Gastrocnemius medialis (tissue), 4 donors: ENCODE measurements at places on chromosomes 3 and 15. TPM values are rescaled to one million over a fixed set of nuclear protein-coding genes. Genes with fewer than 3 reads are reported as not detected.

DNA sequence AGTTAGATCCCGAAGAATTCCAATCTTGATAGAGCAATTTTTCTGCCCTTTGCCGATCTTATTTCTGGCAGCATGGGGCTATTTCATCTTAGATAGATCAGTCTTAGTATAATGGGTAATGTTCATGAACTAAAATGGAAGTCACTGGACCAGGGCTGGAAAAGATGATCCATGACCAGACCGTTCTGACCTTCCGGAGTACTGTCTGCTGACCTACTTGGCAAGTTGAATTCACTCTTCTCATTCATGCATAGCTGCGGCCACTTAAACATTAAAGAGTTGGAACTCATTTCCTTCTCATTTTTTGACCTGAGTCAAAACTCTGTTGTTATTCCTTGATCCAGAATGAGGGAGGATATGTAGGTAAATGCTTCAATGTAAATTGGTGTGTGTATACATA, 32.5 kb downstream of the GMNC start:
- no peaks in the 10 kb centered on the region for H3K36me3 ChIP-seq
- no peak for DNase-seq
- H3K27me3 ChIP-seq = no peaks in the 10 kb centered on the region
- H3K4me3 ChIP-seq = no peak overlapping the region

DNA sequence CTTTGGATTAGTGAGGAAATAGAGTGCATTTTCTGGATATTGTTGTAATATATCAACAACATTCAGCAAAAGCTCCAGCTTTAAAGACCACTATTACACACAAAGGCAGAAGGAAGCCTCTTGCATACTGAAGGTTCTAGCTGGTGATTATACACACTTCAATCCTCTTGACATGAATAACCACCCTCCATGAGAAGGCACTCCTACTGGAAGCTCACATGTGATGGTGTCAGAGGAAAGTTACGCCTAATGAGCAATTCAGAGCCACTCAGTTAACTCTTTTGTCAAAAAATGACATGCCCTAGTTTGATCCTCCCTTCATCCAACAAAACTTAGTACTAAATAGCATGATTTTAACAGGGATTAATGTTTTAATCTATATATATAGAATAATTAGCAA, 124.6 kb upstream of the LYSMD4 start:
- no peak overlapping the region for H3K27ac ChIP-seq
- H3K36me3 ChIP-seq = no peaks in the 10 kb centered on the region
- no peaks in the 10 kb centered on the region for H3K27me3 ChIP-seq

GRCh38 chr3:151391720-151392119, 7.2 kb upstream of the P2RY12 start:
- DNase-seq = no peak
- no peaks in the 10 kb centered on the region for H3K4me1 ChIP-seq
- no peaks in the 10 kb centered on the region for H3K36me3 ChIP-seq
- no peak overlapping the region for H3K4me3 ChIP-seq
- no peak overlapping the region for H3K27ac ChIP-seq
- no peaks in the 10 kb centered on the region for H3K27me3 ChIP-seq

GRCh38 chr3:32288819-32289218, 50.3 kb downstream of the CMTM8 start:
- H3K4me1 ChIP-seq = no peaks in the 10 kb centered on the region
- H3K27ac ChIP-seq = no peak overlapping the region
- H3K36me3 ChIP-seq = no peaks in the 10 kb centered on the region
- no peak for DNase-seq

CCK gene
- not detected for total RNA-seq

GPR15 gene
- not detected for total RNA-seq

DNA sequence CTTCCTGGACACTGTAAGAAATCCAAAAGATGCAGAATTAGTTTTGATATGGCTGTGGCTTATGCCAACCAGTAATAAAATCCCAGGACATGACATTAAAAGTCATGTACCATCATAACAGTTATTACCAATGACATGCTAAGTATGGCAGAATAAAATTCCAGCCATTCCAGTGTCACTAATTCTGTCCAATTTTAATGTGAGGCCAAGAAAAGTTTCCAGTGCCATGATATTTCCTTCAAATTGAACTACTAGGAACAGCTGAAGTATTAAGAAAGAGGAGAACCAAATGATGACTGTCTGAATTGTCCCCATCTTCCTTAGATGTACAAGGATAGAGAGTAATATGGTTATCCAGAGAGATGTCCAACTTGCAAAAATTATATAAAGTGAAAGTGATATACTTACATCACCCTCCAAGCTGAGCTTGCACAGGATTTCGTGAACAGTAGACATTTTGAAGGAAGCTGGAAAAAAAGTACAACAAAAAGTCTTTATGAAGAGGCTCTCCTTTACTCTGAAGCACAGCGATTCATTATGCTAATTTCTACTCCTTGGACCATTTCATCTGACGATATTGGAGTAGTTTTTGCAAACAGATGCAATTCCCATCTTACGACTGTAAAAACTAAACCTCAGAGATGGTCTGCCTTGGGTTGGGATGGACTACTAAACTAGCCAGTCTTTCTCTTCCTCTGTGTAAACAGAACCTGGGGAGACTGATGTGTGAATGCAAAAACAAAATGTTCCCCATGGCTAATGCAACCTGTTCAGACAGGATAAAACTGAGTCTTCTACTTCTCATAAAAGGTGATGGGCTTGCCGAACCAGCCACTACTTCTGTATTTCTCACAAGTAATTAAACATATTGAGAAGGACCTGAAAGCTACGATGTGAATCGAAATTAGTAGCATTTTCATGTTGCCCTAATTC, 11.9 kb downstream of the ANXA2 start:
- H3K4me1 ChIP-seq = peaks cover 56% of the 10 kb centered on the region
- H3K27ac ChIP-seq = no peak overlapping the region
- H3K36me3 ChIP-seq = no peaks in the 10 kb centered on the region
- H3K27me3 ChIP-seq = no peaks in the 10 kb centered on the region
- DNase-seq = no peak

DNA sequence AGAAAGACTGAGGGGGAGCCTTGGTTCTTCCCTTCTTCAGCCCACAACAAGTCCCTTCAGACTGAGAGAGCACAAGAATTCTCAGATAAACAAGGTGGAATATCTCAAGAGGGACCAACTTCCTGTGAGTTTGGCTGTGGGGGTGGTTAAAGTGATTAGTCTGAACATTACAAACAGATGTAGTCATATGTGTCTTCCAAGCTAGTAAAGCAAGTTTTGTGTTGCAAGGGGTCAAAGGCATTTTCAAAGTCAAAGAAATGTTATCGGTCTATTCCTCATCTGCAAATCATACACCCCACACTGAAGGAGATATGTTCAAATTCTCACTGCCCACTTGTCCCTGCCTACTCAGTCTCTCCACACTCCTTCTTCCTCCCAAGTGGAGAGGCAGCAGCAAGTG, 242.5 kb downstream of the FAM43A start:
- peaks cover 25% of the 10 kb centered on the region for H3K4me1 ChIP-seq
- H3K27ac ChIP-seq = no peak overlapping the region
- DNase-seq = no peak

DNA sequence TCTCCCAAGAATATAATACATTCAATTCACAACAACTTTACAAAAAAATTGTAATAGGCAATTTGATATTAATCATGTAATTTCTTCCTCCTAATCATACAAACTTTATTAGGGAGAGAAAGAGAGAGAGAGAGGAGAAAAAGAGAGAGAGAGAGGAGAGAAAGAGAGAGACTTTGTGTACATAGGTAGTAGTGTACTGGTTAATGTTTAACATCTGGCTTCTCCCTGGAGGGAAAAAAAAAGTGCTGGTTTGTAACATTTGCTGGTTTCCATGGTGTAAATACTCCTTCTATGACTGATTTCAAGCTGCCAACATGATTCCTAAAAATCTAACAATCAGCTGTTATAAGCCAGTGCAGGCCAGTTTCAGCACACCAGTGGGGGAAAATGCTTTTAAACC, 98.0 kb upstream of the ARHGEF26 start:
- H3K27me3 ChIP-seq = no peaks in the 10 kb centered on the region
- no peaks in the 10 kb centered on the region for H3K36me3 ChIP-seq
- no peak overlapping the region for H3K27ac ChIP-seq
- H3K4me3 ChIP-seq = no peak overlapping the region
- no peaks in the 10 kb centered on the region for H3K4me1 ChIP-seq

- no peak for DNase-seq
- no peaks in the 10 kb centered on the region for H3K27me3 ChIP-seq
- no peaks in the 10 kb centered on the region for H3K36me3 ChIP-seq
- no peak overlapping the region for H3K27ac ChIP-seq
- H3K4me3 ChIP-seq = no peak overlapping the region
These were observed 231.3 kb downstream of the LPP start for GRCh38 chr3:188385295-188385694.

GRCh38 chr15:80491163-80491847, 87.1 kb downstream of the ARNT2 start:
- H3K4me3 ChIP-seq = no peak overlapping the region
- no peaks in the 10 kb centered on the region for H3K4me1 ChIP-seq
- H3K27me3 ChIP-seq = no peaks in the 10 kb centered on the region

DNA sequence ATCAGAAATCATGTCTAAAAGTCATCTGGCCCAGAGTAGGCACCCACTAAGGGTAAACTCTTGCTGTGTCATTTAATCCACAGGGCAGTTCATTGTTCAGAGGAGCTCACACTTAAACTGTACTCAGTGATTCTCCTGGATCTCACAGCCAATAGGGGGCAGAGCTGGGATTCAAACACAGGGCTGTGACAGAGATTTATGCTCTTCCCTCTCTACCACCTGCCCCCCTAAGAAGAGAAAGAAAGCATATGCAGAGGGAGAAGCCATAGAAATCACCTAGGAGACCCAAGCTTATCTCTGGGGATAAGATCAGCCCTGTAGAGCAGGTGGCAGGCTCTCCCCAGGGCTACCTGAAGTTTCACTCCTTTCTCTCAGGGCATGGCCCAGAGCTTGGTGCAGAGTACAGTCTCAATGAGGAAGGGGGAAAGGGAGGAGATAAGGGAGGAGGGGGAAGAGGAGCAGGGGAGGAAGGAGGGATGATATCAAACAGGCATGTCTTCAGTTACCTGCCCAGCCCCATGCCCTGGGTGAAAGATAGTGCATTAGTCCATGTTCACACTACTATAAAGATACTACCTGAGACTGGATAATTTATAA, 51.8 kb upstream of the ADPGK start:
- no peaks in the 10 kb centered on the region for H3K27me3 ChIP-seq
- H3K36me3 ChIP-seq = no peaks in the 10 kb centered on the region
- peak overlapping the region; percentile 86 for H3K27ac ChIP-seq
- peaks cover 57% of the 10 kb centered on the region for H3K4me1 ChIP-seq

SPTSSB gene
- total RNA-seq = not detected

SPINK8 gene
- not detected for total RNA-seq

KNL1 gene
- total RNA-seq = 0.10 TPM

- DNase-seq = peak; percentile 11
- no peak within 1 kb of the TSS for H3K4me3 ChIP-seq
- peaks cover 63% of the 10 kb centered on the region for H3K4me1 ChIP-seq
- H3K27me3 ChIP-seq = no peaks in the 10 kb centered on the region
- H3K36me3 ChIP-seq = no peaks in the 10 kb centered on the region
These were observed at the start of gene ST3GAL6 for GRCh38 chr3:98763076-98763475. TSS of gene ST3GAL6 (plus strand) at chr3:98763340. CDS start at chr3:98768441, 5,101 bp downstream.

GRCh38 chr3:156843071-156843808, 17.1 kb downstream of the LEKR1 start:
- no peaks in the 10 kb centered on the region for H3K4me1 ChIP-seq
- no peaks in the 10 kb centered on the region for H3K36me3 ChIP-seq
- no peaks in the 10 kb centered on the region for H3K27me3 ChIP-seq
- H3K4me3 ChIP-seq = no peak overlapping the region
- no peak for DNase-seq

- no peaks in the 10 kb centered on the region for H3K27me3 ChIP-seq
- no peak overlapping the region for H3K4me3 ChIP-seq
- no peaks in the 10 kb centered on the region for H3K36me3 ChIP-seq
- H3K27ac ChIP-seq = no peak overlapping the region
- H3K4me1 ChIP-seq = no peaks in the 10 kb centered on the region
These were observed 509.3 kb upstream of the PPP2R3A start for GRCh38 chr3:135456108-135456790.

DNA sequence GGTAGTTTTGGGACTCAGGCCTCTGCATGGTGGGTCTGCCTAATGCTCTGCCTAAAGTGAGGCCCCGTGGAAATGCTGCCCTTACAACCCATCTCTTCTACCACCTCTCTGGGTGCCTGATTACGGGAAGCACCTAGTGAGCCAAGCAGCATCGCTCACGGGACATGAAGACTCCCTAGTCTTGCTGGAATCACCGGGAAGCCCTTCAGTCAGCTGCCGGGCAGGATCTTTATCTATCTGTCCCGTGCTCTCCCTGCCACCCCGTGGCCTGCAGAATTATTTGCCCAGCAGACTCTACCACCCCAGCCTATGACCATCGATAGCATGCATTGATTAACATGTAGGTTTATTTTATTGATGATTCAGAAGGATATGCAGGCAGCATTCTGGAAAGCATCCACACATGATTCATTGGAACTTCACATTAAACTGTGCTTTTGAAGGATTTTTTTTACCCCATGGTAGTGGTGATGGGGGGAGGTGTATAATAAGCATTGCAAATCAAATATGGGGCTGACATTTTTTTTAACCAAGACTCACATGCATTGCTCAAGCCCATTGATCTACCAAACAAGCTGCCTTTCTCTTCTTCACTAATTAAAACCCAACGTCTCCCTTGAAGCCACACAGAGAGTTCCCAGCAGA, 63.1 kb downstream of the ATP2B2 start:
- H3K27ac ChIP-seq = peak overlapping the region; percentile 97
- no peaks in the 10 kb centered on the region for H3K36me3 ChIP-seq
- H3K4me3 ChIP-seq = no peak overlapping the region
- H3K27me3 ChIP-seq = no peaks in the 10 kb centered on the region
- DNase-seq = no peak
- peaks cover 42% of the 10 kb centered on the region for H3K4me1 ChIP-seq

- no peaks in the 10 kb centered on the region for H3K4me1 ChIP-seq
- DNase-seq = no peak
- no peaks in the 10 kb centered on the region for H3K27me3 ChIP-seq
- H3K4me3 ChIP-seq = no peak overlapping the region
- no peak overlapping the region for H3K27ac ChIP-seq
These were observed 191.7 kb downstream of the ATP8B4 start for GRCh38 chr15:49927189-49927861.

TRIM42 gene
- not detected for total RNA-seq

GRCh38 chr15:101012326-101013200, 93.4 kb downstream of the LRRK1 start:
- H3K4me3 ChIP-seq = no peak overlapping the region
- no peak overlapping the region for H3K27ac ChIP-seq
- H3K4me1 ChIP-seq = no peaks in the 10 kb centered on the region
- DNase-seq = no peak
- no peaks in the 10 kb centered on the region for H3K36me3 ChIP-seq

- peak; percentile 19 for DNase-seq
- no peak overlapping the region for H3K4me3 ChIP-seq
- no peaks in the 10 kb centered on the region for H3K27me3 ChIP-seq
- H3K36me3 ChIP-seq = peaks cover 27% of the 10 kb centered on the region
These were observed 76.6 kb downstream of the GBE1 start for GRCh38 chr3:81684751-81685395.
